Activated naive CD8-positive, alpha-beta T cell treated with anti-CD3 and anti-CD28 coated beads, Interleukin-2, amount 10 ng/mL, durations not matched to agents 7 days and 5 days (primary cell): ENCODE measurements at places on chromosomes 16 and 17. TPM values are rescaled to one million over a fixed set of nuclear protein-coding genes. Genes with fewer than 3 reads are reported as not detected.

KRTAP9-2 gene
- not detected for total RNA-seq

APOH gene
- not detected for total RNA-seq

STAC2 gene
- total RNA-seq = not detected

TMEM235 gene
- total RNA-seq = not detected

ZNF597 gene
- total RNA-seq = 4.2 TPM

RAMP2 gene
- total RNA-seq = not detected

KRTAP4-4 gene
- not detected for total RNA-seq

CCL1 gene
- not detected for total RNA-seq

LGALS9 gene
- total RNA-seq = 175 TPM

ENPP7 gene
- 0.14 TPM for total RNA-seq

GUCY2D gene
- total RNA-seq = not detected

TEX19 gene
- not detected for total RNA-seq

SCRN2 gene
- 38.0 TPM for total RNA-seq

ACBD4 gene
- 25.0 TPM for total RNA-seq

RAC3 gene
- 6.7 TPM for total RNA-seq

CPHXL gene
- total RNA-seq = not detected

KRT33B gene
- not detected for total RNA-seq

C16orf54 gene
- 88.0 TPM for total RNA-seq

CA7 gene
- not detected for total RNA-seq

HIC1 gene
- 62.1 TPM for total RNA-seq

TMEM220 gene
- 0.86 TPM for total RNA-seq

OR1D2 gene
- total RNA-seq = not detected

FNDC8 gene
- not detected for total RNA-seq

PRR15L gene
- not detected for total RNA-seq

TMEM98 gene
- total RNA-seq = not detected

ZNF750 gene
- not detected for total RNA-seq

KCNJ12 gene
- not detected for total RNA-seq

LHX1 gene
- not detected for total RNA-seq

CCL7 gene
- total RNA-seq = not detected

TOP2A gene
- 314 TPM for total RNA-seq

KCNH4 gene
- total RNA-seq = not detected
